ENCODE measurements at places on chromosomes 16 and 17. TPM values are rescaled to one million over a fixed set of nuclear protein-coding genes. Genes with fewer than 3 reads are reported as not detected.

Gene MSI2
- polyA plus RNA-seq = 19.0 TPM

DNA sequence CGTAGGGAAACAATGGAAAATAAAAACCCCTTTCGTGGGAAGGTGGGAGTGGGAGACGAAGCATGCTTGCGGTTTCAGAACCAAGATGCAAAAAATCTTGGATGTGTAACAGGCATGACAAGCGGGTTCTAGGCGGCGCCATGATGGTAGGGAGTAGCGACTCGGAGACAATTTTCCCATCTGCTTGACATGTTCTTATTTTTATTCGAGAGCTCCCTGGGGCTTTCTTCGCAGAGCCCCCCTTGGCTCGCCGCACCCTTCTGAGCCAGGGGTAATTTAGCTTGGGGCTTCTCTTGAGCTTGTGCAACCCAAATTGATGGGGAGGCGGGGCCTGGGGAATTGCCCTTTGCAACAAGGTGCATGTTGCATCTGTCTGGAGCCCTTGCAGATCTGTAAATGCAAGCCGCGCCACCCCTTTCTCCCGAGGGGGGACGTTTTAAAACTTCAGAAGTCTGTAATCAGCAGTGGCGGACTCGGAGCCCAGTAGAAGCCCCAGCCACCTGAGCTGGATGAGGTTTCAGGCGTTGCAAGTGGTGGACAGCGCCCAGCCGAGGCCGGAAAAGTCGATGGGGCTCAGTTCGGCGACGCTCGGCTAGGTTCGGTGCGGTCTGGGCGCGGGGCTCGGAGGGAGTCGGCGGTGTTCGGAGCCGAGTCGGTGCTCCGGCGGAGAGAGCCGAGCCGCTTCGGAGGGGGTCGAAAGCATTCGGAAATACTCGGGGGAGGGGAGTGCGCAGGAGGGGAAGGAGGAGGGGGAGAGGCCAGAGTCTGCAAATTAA, 2.9 kb downstream of the GNAO1 start:
- peak; percentile 69 for DNase-seq

DNA sequence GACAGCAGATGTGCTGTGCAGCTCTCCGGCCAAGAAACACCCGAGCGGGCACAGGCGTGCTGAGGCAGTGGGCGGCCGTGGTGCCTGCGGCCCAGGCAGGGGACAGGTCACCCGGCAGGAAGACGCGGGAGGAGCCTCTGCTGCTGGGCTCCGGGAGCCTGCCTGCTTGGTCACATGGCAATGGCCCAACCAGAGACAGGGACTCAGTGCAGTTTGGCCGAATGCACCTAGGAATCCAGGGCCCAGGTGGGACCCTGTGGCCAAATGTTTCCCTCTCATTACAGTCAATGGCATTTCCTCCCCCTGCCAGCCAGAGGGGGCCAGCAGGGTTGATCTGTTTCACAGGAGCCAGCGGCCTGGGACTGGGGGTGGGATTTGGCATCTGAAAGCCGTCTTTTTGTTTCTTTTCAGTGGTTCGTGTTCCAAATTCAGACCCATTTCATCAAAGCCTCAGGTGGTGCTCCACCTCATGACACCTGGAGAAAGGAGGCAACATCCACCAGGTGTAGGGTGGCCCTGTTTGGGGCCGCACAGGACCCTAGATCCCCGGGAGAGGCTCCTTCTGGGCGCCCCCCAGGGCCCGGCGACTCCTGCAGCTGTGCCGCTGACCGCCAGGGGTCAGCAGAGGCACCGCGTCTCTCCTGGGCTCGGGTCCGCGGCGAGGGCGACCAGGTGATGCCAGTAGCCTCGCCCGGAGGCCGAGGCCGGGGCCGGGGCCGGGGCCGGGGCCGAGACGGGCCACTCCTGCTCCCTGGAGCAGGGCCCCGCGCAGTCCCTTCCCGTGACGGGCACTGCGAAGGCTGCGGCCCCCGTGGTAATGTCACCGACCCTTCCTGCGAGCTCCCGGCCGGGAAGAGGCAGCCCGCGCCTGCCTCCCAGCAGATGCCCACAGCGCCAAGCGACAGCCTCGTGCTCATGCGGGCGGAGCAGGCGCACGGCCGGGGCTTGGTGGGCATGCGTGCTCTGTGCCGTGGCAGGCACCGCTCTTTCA, 118.5 kb downstream of the C16orf78 start:
- DNase-seq = no peak

- no peak for DNase-seq
Measured at GRCh38 chr16:68590201-68590994, 51.3 kb downstream of the ZFP90 start.

Gene VMO1
- 2.4 TPM for polyA plus RNA-seq

Gene SKAP1
- polyA plus RNA-seq = 2.1 TPM

GRCh38 chr17:323721-324571, 28.7 kb downstream of the RPH3AL start:
- DNase-seq = no peak

Gene TP53TG3
- polyA plus RNA-seq = not detected

DNA sequence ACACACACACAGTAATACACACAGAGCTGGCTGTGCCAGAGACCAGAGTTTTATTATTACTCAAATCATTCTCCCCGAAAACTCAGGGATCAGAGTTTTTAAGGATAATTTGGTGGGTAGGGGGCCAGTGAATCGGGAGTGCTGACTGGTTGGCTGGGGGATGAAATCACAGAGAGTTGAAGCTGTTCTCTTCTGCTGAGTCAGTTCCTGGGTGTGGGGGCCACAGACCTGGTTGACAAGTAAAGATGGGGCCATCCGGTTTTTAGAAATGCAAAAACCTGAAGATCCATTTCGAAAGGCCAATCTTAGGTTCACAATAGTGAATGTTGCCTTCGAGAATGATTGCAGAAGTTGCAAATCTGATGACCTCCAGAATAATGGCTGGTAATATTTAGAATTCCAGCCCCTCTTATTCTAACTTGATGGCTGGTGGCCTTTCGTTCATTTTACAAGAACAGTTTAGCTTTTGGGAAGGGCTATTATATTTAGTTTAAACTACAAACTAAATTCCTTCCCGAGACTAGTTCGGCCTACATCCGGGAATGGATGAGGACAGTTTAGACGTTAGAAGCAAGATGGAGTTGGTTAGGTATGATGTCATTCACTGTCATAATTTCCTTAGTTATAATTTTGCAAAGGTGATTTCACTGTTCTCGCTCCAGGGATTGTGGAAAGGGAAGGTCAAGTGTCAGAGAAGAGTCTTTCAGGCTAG, 123.2 kb downstream of the KCNJ18 start:
- no peak for DNase-seq

DNA sequence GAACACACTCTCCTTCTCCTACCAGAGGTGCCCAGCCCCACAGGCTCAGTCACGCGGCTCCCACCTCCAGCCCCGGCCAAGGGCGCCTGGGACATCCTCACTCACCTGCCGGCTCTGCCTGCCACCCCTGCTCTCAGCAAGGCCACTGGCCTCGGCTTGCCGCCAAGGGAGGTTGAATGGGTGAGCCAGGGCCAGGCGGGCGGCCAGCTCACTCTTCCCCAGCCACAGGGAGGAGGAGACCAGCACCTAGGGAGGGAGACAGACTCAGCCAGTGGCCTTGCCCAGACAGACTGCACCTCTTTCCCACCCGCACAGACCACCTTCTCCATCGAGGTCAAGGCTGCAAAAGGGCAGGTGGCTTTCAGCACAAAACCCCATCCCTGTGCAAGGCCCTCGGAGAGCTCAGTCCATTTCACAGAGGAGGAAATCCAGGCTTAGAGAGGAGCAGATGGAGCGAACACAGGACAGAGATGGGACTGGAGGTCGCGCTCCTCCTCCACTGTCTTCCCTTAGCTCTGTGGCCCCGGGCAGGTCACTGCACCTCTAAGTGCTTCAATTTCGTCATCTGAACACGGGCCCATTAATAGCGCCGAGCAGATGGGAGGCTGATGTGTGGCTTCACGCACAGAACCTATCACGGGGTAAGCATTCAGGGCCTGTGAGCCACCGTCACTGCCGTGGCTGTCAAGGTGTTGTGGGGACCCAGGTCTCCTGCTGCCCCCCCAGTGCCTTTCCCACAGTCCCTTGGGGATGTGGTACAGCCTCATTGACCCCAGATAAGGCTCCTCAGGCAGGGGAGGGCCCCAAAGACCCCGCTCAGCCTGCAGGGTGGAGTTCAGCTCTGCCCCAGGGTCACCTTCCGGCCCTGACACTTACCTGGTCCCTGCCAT, 56.1 kb downstream of the RMI2 start:
- DNase-seq = no peak

GRCh38 chr17:73657473-73658116, 13.3 kb upstream of the SDK2 start:
- DNase-seq = no peak

DNA sequence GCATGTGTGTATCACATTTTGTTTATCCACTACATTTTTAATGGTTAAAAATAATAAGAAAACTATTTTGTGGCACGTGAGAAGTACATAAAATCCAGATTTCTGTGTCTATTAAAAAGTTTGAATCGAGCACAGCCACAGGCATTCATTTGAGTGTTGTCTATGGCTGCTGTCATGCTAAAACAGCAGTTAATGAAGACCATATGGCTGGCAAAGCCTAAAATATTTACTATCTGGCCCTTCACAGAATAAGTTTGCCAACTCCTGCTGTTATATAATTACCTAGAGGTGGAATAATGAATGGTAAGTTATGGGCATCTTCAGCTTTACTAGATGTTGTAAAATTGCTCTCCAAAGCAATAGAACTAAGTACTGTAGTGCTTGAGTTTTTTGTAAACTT, 30.5 kb downstream of the TMEM98 start:
- no peak for DNase-seq

All from urinary bladder (tissue), 4 donors.